ENCODE measurements at places on chromosomes 6 and 20.

DNA sequence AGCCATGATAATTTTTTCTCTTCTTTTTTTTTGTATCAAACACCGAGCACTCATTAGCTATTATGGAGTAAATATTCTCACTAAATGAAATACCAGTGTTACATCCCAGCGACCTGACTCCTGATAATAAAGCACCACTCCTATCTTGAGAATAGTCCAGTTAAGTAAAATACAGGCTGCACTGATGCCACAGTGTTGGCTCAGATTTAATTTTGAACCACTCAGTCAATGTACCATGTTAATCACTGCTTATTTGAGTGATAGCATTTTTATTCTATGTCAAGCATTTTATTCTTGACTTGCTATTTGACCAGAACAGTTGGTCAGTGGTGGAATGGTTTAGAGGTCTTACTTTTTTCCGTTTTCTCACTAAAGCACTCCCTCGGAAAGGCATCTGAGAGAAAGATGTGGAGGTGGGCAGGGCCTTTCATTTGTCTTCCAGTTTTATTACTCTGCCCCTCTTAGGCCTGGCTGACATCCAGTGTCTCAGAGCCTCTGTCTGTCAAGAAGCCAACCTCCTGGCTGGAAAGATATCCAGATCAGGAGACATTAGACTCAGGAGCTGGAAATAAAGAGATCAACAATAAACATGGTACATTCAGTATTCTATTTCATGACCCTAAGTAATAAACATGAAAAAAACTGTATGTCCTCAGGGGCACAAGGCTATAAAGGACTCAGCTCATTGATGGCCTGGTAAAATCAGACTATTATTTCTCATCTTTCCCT, 457.8 kb downstream of the EPM2A start:
- no peak overlapping the region for H3K4me3 ChIP-seq
- no peak for DNase-seq
- H3K27ac ChIP-seq, result no peak overlapping the region
- no peaks in the 10 kb centered on the region for H3K36me3 ChIP-seq

GRCh38 chr6:130282234-130282995, 59.7 kb upstream of the SAMD3 start:
- no peak overlapping the region for H3K27ac ChIP-seq
- H3K4me1 ChIP-seq, result no peaks in the 10 kb centered on the region
- H3K36me3 ChIP-seq, result no peaks in the 10 kb centered on the region
- no peak overlapping the region for H3K4me3 ChIP-seq
- H3K27me3 ChIP-seq, result no peaks in the 10 kb centered on the region

DNA sequence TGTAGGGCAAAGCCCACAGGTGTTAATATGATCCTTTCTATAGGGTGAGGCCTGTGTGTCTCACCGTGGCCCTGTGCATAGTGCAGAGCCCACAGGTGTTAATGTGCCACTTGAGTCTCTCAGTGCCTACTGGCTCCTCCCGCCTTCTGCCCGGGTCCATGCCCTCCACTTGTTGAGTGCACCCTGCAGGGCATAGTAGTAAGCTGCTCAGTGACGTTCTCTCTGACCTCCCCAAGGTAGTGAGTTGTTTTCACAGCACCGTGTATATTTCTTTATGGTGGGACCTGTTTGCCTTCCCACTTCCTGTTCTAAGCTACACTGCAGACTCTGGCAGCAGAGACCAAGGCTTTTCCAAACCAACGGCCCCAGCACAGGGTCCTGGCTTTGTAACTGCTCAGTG, 64.5 kb upstream of the SLC22A1 start:
- peaks cover 5% of the 10 kb centered on the region for H3K4me1 ChIP-seq
- no peak for DNase-seq
- no peaks in the 10 kb centered on the region for H3K36me3 ChIP-seq
- H3K27ac ChIP-seq, result no peak overlapping the region
- H3K4me3 ChIP-seq, result no peak overlapping the region
- no peaks in the 10 kb centered on the region for H3K27me3 ChIP-seq

DNA sequence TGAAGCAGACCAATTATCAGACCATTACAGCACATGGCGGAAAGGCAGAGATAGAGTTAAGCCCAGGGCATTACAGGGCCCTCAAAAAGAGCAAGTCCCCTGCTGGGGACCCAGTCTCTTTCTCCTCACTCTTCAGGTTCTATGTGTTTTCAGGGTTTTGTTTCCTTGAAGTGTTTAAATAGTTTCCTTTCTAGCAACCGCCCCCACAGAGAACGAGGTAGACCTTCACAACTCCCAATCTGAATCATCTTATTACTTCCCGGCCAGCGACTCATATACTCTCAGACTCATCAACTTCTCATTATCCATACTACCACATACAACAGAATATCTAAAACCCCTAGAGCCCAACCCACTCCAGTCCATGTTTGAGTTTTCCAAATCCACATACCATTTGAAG, 526.6 kb upstream of the ARID1B start:
- DNase-seq, result no peak
- H3K4me3 ChIP-seq, result no peak overlapping the region
- no peaks in the 10 kb centered on the region for H3K4me1 ChIP-seq
- no peaks in the 10 kb centered on the region for H3K36me3 ChIP-seq
- no peaks in the 10 kb centered on the region for H3K27me3 ChIP-seq
- no peak overlapping the region for H3K27ac ChIP-seq

- no peak for DNase-seq
- no peak overlapping the region for H3K4me3 ChIP-seq
- no peaks in the 10 kb centered on the region for H3K36me3 ChIP-seq
- H3K27me3 ChIP-seq, result peaks cover 4% of the 10 kb centered on the region
- H3K27ac ChIP-seq, result no peak overlapping the region
These were observed 532 bp upstream of the NPBWR2 start for GRCh38 chr20:64107736-64108457.

All from left lung (tissue), 14 donors.